ENCODE measurements at places on chromosomes 6 and 20.

- DNase-seq: no peak
Measured at GRCh38 chr6:35312807-35313206, 15.2 kb downstream of the DEF6 start.

DNA sequence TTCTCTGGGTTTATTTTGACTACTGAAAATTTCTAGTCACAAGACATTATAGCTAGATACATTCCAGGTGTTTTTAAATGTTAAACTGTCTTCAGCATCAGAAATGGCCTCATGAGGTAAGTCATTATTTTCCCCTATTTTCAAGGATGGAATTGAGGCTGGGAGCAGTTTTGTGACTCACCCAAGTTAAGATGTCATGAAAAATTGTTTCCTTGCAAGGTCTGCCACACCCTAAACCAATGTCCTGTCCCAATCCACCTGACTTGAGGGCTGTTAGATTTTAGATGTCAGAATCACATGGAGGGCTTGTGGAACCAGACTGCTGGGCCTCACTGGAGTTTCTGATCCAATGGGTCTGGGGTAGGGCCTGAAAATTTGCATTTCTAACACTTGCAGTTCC lies 16.9 kb downstream of the SLC22A3 start:
- DNase-seq: no peak

DNA sequence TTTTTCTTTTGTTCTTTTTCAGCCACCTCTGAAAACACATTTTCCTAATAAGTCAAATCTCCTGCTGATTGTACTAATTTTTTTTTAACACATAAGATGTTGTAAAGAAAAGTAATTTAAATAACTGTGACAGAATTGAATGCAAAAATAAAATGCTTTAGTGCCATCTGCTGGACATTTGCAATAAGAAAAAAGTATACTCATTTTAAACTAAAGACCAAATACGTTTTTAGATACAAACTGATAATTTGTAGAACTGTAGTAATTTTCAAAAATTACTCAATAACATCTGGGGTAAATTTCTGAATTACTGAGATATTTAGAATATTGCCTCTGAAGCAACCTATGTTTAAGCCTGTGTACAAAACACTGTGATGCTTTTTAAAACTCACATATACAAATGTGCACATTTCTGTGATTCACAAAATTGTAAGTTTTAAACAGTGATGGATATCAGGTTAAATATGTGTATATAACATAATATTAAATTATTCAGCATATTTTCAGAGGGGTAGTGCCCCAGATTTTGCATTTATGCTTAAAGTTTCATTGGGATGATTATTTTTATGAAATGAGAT lies 198.7 kb downstream of the RIMS1 start:
- DNase-seq: no peak

- no peak for DNase-seq
Measured at GRCh38 chr20:56781108-56781739, 152.1 kb downstream of the TFAP2C start.

DNA sequence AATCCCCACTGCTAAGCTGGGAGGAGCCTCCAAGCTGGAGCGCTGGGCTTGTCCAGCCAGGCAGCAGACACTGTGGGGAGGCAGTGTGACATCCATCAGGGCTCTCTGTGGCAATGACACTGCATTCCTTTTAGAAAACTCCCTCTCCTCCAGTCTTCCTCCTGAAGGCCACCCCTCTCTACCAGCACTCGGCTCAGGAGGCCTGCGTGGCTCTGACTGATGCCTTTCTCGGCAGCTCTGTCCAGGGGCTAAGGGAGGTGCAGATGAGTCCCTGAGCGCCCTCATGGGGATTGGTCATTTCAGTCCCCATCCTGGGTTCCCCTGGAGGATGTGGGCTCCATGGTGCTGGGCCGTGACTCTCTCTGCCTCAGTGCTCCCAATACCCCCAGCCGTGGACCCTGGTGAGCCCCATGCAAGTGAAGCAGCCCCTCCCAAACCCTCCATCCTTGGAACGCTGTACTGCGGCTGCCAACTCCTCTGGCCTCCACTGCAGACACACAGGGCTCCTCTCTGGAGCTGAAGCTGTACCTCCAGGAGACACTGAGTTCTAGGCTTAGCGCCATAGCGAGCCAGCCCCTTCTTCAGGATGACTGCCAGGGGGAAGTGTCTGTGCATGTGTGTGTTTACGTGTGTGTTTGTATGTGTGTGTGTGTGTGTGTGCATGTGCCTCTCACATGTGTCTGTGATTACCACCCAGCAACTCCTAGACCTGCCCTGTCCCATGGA lies 209.6 kb downstream of the ERMARD start:
- DNase-seq: no peak

- DNase-seq: no peak
Measured at GRCh38 chr6:129112591-129112990, 229.7 kb downstream of the LAMA2 start.

Data from stimulated activated CD4-positive, alpha-beta T cell treated with anti-CD3 and anti-CD28 coated beads, Interleukin-15, amount 100 ng/mL, for 1 hour (primary cell).